ENCODE measurements at places on chromosomes 3 and 15.

DNA sequence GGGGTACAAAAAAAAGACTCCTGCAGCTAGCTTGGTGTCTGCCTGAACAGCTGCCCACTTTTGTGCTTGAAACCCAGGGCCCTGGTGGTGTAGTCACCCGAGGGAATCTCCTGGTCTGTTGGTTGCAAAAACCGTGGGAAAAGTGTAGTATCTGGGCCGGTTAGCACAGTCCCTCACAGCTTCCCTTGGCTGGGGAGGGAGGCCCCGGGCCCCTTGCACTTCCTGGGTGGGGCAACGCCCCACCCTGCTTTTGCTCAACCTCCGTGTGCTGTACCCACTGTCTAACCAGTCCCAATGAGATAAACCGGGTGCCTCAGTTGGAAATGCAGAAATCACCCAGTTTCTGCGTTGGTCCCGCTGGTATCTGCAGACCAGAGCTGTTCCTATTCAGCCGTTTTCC lies 211.7 kb upstream of the ZPLD1 start:
- no peak for ATAC-seq

DNA sequence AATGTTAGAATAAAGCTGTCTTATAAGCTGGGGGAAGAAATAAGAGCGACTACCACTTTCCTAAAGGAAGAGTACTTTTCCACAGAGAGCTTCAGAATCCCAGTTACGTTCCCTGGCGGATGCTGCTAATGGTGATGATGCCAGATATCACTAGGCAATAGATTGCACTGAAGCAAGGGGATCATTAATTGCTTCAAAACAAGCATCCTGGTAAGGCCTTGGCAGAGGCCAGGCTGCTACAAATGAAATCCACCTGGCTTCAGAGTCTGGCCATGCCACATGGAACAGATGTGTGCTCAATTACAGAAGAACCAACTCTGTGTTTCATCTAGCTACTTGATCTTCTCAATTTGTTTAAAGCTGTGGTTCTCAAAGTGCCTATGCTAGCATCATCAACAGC lies 129.2 kb upstream of the IL12A start:
- no peak for ATAC-seq

DNA sequence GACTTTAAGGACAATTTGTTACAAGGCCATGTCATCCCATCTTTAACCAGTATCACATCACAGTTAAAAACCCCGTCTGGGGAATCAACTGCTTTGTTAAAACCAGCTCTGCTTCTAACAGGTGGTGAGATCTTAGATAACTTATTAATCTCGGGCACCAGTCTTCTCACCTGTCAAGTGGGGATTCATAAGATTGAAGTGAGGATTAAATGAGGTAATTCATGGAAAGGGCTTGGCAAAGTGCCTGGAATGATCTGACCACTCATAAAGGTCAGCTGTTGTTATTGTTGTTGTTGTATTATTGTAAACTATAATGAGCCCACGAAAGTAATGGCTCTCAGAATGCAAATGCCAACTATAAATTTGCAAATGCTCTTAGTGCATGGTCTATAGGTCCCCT lies 30.1 kb upstream of the SLC24A5 start:
- no peak for ATAC-seq

GRCh38 chr3:57864853-57865252 lies 108.7 kb downstream of the SLMAP start:
- no peak for ATAC-seq

GRCh38 chr3:133083395-133083794 lies 45.2 kb downstream of the TMEM108 start:
- no peak for ATAC-seq

GRCh38 chr15:38671675-38672254 lies 107.2 kb upstream of the RASGRP1 start:
- peak; percentile 78 for ATAC-seq

DNA sequence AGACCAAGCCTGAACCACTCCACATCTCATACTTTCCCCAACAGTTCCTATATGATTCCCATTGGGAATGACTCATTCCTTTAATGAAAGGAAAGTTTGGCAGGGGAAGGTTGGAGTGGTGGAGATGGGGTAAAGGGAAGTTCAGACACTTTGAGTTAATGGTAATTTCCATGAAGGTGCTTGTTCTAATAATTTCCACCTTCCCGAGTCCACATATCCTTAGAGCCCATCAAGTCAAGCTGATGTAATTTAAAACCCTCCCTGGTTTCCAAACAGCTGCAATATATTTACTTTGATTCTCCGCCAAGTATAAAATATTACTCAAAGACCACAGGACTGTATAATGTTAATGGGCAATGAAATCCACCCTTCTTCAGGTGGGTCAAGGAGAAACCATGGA lies 95.0 kb upstream of the GALNT15 start:
- ATAC-seq, result no peak

- no peak for ATAC-seq
Observed at GRCh38 chr15:97165205-97165604, 795.3 kb upstream of the ARRDC4 start.

GRCh38 chr3:53242155-53242554 lies 13.7 kb downstream of the TKT start:
- no peak for ATAC-seq

GRCh38 chr3:14278265-14278798 lies 99.7 kb downstream of the LSM3 start:
- ATAC-seq, result no peak

GRCh38 chr3:140122183-140122582 lies 187.2 kb downstream of the CLSTN2 start:
- no peak for ATAC-seq

- no peak for ATAC-seq
Observed at GRCh38 chr3:47404431-47404876, 23.6 kb downstream of the PTPN23 start.

DNA sequence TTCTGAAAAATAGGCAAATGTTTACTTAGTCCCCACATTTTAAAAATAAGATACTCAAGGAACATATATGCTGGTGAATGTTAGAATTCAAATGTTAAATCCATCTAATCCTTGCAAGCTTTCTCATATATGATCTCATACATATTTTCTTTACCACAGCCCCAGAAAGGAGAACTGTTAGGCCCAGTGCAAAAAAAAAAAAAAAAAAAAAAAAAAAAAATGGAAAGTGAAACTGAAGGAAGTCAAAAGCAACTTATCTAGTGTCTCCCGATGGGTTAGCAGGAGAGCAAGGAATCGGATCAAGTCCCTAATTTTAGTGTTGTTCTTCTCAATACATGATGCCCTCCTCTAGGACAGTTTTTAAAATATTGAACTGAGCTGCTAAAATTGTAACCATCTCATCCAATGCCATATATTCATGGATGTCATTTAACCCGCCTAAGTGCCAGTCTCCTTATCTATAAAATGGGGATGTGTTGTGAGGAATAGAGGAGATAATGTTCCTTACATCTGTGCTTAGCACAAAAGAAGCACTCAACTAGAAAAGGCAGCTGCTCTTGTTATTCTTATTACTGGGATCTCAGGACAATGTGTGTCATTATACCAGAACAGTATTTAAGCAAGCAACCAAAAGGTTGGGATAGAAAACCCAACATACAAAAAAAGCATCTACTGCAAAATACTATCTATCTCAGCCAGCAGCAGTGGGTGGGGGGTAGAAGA lies 279.7 kb downstream of the MAGI1 start:
- no peak for ATAC-seq

GRCh38 chr15:98763179-98763578 lies 114.8 kb downstream of the IGF1R start:
- ATAC-seq, result no peak

DNA sequence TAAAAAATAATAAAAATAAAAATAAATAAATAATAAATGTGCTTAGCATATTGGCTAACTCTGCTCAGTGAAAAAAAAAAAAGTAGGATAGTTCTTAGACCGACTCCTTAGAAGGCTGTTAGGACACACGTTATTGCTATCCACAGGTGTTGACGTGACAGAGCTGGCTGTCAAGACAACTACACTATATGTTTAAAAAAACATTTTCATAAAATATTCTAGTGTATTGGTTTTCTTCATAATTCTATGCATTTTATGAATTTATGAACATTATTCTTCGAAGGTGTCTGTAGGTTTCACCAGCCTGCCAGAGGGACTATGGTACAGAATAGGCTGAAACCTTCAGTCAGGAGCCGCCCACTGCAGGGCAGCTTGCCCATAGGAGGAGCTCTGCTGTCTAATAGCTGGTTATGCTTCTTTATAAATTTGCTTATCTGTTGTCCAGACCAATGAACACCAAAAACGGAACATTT lies 9.2 kb downstream of the TM4SF1 start:
- no peak for ATAC-seq

DNA sequence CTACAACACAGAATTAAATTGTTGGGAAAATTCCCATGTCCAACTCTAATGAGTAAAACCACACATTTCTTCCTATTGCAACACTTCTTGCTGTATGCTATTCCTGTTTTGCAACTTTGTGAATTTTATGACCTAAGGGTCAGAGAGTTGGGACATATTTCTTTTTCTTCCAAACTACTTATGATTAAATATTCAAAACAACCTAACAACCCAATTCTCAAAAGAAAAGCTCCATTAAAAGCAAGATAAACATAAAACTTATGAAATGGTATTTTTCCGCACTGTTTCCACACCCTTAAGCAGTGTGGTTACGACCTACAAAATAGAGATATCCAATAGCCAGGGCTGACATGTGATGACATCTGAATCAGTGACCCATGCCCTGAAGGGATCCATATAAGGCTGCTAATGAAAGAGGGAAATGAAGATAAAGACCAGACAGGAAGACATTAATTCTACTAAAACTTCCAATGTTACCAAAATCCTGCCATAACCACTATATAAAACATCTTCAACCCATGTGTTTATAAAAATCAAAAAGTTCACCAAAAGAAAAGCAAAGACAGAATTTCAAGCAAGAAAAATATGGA lies 45.6 kb downstream of the DMXL2 start:
- ATAC-seq, result no peak

Data from stimulated activated memory B cell treated with anti-CD40 and anti-IgM and Interleukin-4, amounts not matched to agents 10 μg/mL and 1 μg/mL and 100 μg/mL, for 72 hours (primary cell).